ENCODE measurements at places on chromosomes 13 and 19.

- no peak for DNase-seq
Observed at GRCh38 chr19:46240693-46241092, 11.2 kb downstream of the IGFL1 start.

GRCh38 chr13:76668141-76668540, 218.1 kb downstream of the KCTD12 start:
- DNase-seq, result no peak

GRCh38 chr13:24052547-24053518, 107.7 kb upstream of the SPATA13 start:
- DNase-seq, result no peak

GRCh38 chr19:38250428-38250820, 5.8 kb downstream of the PPP1R14A start:
- DNase-seq, result no peak

DNA sequence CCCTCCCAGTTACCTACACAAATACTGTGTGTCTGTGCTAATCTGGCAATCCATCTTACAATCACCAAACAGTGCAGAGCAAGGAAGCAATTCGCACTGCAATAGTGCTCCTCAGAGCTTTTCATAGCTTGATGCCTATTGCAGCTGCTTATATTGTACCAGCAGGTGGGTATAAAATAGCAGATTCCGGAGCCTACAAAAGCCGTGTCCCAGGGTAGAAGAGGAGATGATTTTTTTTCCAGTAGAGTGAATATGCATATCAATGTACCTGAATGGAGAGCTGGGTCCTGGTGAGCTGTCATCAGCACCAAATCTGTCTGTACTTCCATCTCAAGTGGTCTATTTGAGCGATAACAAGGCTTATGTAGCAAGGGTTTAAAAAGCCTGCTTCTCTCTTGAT, 668.4 kb downstream of the DIAPH3 start:
- DNase-seq, result no peak

Data from left renal cortex interstitium (tissue), 4 donors.